ENCODE measurements at places on chromosomes 4 and X.

GRCh38 chrX:76862509-76862908 lies 435.0 kb downstream of the MAGEE1 start:
- no peak for DNase-seq

DNA sequence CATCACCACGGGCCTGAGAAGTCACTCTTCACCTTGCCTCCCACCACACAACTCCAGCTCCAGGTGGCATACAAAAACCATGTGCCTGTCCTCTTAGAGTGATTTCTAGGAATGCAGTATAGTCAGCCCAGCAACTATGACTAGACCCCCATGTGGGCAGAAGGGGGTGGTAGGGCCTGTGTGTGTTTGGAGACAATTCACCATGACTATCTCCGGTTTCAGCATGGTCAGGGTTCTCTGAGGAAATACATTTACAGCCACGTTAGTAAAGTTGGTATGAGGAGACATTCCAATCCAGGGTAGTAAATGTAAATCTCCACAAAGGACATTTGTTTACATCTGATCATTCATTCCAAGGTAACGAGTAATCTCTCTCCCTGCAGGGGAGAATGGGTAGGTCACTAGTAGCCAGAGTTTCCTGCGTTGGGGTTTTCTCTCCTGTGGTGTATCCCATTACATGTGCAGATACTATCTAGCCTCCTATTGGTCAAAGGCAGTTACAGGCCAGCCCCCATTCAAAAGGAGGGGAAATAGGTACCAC lies 4.2 kb upstream of the MTMR1 start:
- DNase-seq: no peak

- DNase-seq: no peak
These were observed 851.9 kb upstream of the FRG1 start for GRCh38 chr4:189088780-189089179.

DNA sequence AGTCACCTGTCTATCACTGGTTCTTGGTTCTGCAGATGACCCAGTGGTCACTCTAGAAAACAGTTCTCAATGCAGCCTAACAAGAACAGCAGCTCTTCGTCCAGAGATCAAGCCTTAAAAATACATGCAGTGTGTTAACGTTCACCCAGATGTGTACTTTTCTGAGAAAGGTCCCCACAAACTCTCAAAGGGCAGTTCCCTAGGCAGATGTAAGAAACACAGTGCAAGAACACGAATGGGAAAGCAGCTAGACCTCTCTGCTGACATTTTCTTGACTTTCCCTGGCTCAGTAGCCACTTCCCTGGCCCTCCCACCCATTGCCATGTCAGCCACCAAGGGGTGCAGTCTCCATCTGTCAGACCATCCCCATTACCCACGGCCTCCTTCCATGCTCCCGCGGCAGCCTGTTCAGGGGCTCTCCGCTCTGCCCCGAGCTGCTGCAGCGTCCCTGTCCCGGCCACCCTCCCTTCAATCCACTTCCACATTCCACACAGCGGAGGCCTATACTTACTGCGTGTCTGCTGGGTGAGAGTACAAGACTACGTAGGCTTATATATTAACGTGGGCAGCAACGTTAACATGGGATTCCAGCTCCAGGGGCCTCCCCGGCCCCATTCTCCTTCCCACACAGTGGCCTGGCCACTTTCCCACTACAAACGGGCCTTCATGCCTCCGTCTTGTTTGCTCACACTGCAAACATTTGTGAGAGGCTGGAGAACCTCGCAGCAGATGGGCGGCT lies 34.3 kb downstream of the IRF2 start:
- no peak for DNase-seq

DNA sequence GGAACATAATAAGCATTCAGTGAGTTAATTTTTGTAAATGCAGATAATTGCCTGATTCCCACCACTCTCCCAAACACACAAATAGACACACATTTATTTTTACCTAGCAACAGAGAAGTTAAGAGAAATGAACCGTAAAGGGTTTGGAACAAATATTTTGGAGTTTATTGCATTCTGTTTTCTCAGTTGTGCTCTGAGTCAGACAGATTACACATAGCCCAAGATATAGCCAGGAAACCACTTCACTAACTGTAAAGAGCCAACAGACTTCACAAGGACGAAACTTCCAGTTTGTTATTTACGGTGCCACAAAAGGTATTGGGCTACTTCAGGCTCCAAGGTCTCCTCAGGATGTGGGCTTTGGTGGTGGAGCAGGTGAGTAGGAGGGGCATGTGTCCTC lies 217.0 kb downstream of the BMPR1B start:
- no peak for DNase-seq

DNA sequence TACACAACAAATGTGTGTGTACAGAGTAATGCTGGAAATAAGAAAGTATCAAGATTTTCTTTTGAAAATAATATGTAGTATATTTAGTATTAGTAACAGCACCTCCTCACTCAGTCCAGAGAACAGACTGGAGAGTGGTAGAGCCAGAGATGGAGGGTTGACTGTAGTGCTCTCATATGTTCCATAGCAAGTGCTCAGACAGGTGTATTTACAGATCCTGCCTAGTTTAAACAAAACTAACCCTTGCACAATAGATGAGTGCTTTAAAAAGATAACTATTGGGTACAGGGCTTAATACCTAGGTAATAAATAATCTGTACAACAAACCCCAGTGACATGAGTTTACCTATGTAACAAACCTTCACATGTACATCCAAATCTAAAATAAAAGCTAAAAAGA lies 381.0 kb upstream of the EMCN start:
- no peak for DNase-seq

DNA sequence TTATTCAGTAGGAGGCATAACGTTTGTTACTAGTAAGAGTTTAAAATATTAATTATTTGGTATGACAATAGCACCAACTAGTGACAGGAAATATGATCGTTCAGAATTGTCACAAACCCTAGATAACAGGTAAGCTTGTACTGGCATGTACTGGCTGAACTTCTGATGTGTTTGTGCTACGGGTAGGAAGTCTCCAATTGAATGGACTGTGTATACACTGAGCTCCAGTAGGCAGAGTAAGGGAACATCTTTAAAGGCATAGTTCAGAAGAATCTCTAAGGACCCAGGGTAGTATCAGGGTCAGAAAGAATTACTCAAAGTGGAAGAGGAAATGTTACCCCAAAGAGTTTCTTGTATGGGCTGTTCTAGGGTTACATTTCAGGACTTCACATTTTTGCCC lies 230.4 kb downstream of the EDA2R start:
- DNase-seq: no peak

- DNase-seq: no peak
These were observed 2.2 kb downstream of the SLIT2 start for GRCh38 chr4:20253735-20254409.

DNA sequence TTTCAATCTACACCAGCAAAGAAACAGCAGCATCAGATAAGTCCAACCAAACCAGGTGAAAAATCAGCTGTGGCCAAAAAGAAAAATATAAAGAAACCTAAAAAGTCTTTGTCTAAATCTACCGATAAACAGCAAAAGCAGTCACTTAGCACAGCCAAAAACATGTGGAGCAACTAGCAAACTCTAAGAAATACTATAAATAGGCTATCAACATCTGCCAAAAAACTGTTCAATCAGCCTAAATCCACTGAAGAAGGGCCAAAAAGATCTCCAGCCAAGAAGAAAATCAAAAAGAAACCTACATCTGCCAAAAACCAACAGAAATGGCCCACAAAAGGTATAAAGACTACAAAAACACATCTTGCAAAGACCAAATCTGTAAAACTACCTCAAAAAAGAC lies 36.7 kb upstream of the CABS1 start:
- no peak for DNase-seq

DNA sequence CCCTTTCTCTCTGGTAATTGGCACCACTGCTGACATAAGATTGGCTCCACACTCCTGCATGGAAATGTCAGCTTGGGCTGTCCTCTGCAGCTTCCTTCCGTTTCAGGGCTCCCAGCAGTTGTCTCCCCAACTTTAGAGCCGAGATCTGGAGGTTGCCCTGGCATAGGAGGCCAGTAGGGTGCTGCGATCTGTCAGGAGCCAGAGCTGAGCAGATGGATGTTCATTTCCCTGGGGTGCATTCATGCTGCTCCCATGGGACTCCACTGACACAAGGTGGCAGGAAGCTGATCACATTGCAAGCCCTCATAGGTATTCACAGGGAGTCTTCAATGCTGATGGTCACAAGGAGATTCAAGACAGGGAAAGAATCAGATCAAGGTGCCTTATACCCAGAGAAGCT lies 116.6 kb upstream of the RAI2 start:
- no peak for DNase-seq

Data from stimulated activated CD8-positive, alpha-beta memory T cell treated with anti-CD3 and anti-CD28 coated beads, Interleukin-4, amount 100 ng/mL, for 1 hour (primary cell).